Activated CD4-positive, alpha-beta T cell treated with anti-CD3 and anti-CD28 coated beads, Interleukin-2, amount 10 ng/mL, durations not matched to agents 7 days and 5 days (primary cell): ENCODE measurements at places on chromosomes 2 and 18. TPM values are rescaled to one million over a fixed set of nuclear protein-coding genes. Genes with fewer than 3 reads are reported as not detected.
A peak's percentile ranks its signal among the peaks of the same experiment; 100 is the strongest.

- H3K4me3 ChIP-seq = no peak overlapping the region
- H3K27me3 ChIP-seq = no peaks in the 10 kb centered on the region
- H3K27ac ChIP-seq = no peak overlapping the region
These were observed 188.4 kb upstream of the GYPC start for GRCh38 chr2:126467367-126468054.

DNA sequence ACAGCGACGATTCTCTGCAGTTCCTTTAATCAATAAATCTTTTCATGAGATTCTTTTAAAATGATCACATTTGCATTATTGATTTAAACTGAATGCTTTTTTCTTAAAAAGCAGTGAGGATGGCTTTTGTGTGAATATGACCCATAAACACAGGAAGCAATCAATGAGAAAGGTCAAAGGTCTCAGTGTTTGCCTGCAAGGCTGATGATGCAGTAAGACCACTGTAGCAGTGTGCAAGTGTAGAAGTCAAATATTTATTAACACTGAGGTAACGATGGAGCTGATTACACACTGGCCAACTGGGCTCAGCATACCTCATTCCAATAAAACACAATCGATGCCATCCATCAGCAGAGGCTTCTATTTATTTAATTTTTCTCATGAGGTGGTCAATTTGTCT, 633.5 kb downstream of the DCDC2C start:
- no peak overlapping the region for H3K27ac ChIP-seq
- no peak for DNase-seq
- H3K27me3 ChIP-seq = no peaks in the 10 kb centered on the region
- H3K4me3 ChIP-seq = no peak overlapping the region

DNA sequence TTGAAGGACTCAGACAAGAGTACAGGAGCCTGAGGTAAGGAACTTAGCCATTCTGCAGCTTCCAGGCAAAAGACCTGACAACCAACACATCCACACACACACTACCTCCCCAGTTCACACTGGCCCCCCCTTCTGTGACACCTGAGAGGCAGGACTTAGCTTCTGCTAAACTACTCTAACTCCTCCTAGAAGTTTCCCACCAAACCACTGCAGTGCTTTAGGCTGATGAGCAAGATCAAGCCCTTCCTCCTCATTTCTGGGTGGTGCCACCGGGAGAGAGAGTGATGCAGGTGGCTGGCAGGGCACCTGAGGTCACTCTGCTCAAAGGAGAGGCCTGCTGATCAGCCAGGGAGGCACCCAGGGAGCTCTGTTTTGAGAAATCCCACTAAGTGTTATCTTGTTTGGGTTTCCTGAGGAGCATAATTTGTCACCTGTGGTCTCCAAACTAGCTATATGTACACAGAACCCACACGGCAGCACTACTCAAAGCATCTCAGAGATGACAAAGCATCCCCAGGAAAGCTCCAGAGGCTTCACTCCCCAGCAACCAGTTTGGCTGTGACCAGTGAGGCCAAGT, 188.4 kb downstream of the MYO5B start:
- no peak overlapping the region for H3K27ac ChIP-seq
- DNase-seq = no peak
- no peak overlapping the region for H3K4me3 ChIP-seq
- peaks cover 12% of the 10 kb centered on the region for H3K27me3 ChIP-seq
- no peaks in the 10 kb centered on the region for H3K36me3 ChIP-seq

- H3K4me3 ChIP-seq = no peak overlapping the region
- H3K27me3 ChIP-seq = no peaks in the 10 kb centered on the region
- no peak overlapping the region for H3K27ac ChIP-seq
- no peaks in the 10 kb centered on the region for H3K36me3 ChIP-seq
- no peaks in the 10 kb centered on the region for H3K4me1 ChIP-seq
- DNase-seq = no peak
These were observed 12.7 kb upstream of the CABLES1 start for GRCh38 chr18:23122334-23123229.

DNA sequence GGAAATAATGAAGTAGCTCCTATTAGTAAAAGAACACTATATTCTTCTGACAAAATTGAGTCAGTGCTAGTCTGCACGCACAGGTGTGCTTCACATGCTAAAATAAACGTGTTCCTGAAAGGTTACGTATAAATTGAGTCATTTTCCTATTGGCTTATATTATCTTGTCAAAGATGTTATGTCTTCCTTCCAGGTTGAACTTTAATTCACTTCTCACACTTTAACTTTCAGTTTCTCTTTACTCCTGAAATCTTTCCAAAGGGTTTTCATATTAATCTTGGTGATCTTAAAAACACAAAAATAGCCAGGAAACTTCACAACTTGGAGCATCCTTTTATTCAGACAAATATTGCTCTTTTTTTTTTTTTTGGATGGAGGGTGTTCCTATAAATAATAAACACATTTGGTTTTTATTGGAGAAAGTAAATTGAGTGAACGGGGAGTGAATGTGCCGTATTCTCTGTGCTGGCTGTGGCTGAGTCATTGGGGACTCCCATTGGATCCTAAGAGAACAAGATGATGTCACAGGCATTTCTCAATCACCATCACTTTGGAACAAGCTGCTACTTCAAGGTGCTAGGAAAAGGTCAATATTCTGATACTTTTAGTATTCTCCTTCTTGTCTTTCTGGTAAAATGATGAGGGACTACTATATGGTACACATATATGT, 150.2 kb upstream of the SPATS2L start:
- peaks cover 3% of the 10 kb centered on the region for H3K4me1 ChIP-seq
- H3K4me3 ChIP-seq = no peak overlapping the region
- H3K27ac ChIP-seq = no peak overlapping the region
- no peaks in the 10 kb centered on the region for H3K36me3 ChIP-seq
- DNase-seq = no peak
- H3K27me3 ChIP-seq = no peaks in the 10 kb centered on the region

DNA sequence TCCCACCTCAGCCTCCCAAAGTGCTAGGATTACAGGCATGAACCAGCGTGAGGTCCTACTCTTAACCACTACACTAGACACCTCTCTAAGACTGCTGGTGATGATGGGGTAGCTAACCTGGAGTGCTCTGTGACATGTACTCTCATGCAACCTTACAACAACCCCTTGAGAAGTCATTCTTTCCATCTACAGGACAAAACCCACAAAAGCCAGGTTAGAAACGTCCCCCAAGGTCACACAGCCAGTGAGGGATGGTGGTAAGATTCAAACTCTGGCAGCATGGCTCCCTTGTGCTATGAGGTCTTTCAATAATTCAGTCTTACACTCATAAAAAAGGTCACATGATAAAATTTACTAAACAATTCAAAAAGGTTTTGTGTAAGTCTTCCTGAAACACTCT, 94.8 kb upstream of the SERTAD2 start:
- H3K27me3 ChIP-seq = no peaks in the 10 kb centered on the region
- peak overlapping the region; percentile 98 for H3K4me3 ChIP-seq
- no peaks in the 10 kb centered on the region for H3K36me3 ChIP-seq
- DNase-seq = no peak
- no peak overlapping the region for H3K27ac ChIP-seq
- H3K4me1 ChIP-seq = peaks cover 26% of the 10 kb centered on the region

GRCh38 chr2:241011296-241011600, 12.8 kb downstream of the SNED1 start:
- DNase-seq = peak; percentile 3
- no peak overlapping the region for H3K4me3 ChIP-seq
- no peaks in the 10 kb centered on the region for H3K36me3 ChIP-seq
- H3K27me3 ChIP-seq = peaks cover 4% of the 10 kb centered on the region
- peaks cover 22% of the 10 kb centered on the region for H3K4me1 ChIP-seq
- peak overlapping the region; percentile 13 for H3K27ac ChIP-seq

DNA sequence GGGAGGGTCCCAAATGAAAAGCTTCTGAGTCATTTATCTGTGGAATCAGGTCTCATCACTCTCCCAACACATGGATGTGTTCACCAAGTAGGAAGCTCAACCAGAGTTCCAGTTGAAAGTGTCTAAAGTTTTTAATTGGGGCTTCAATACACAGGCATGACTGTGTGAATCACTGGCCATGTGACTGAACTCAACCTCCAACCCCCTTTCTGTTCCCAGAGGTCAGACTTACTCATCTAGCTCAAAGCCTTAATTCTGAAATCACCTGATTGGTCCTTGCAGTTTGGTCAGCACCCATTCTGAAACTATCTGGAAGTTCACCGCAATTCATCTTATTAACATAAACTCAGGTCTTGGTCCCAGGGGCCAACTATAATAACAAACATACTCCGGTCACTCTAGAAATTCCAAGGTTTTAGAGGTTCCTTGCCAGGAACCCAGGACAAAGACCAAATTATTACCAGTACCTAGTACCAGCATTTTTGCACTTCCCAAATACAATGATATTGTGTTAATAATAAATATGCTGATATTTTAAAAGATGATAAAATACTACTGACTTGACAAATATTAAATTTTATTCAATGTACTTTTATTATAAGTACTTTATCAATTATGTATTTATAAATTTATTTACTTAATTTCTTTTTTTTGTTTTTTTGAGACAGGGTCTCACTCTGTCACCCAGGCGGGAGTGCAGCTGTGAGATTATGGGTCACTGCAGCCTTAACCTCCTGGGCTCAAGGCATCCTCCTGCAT, 10.7 kb upstream of the RBM45 start:
- H3K36me3 ChIP-seq = no peaks in the 10 kb centered on the region
- no peaks in the 10 kb centered on the region for H3K4me1 ChIP-seq
- DNase-seq = no peak
- H3K27me3 ChIP-seq = no peaks in the 10 kb centered on the region

DNA sequence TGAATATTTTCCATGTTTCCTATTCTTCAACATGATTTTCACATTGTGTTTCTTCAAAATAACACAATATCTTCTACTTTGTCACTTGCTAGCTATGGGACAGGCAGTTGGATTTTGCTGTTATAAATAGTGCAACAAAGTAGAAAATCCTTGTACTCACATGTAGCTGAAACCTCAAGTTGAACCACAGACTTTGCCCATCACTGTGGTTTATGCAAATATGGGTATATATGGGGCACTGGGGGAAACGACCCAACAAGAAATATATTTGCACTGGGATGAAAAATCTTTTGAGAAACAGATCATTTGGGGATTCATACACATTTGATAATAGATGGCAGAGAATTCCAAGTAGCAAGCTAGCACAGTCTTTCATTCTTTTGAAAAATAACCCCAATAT, 486.3 kb upstream of the MAP2 start:
- DNase-seq = no peak
- H3K36me3 ChIP-seq = no peaks in the 10 kb centered on the region

- H3K4me1 ChIP-seq = peaks cover 3% of the 10 kb centered on the region
- no peaks in the 10 kb centered on the region for H3K36me3 ChIP-seq
- H3K4me3 ChIP-seq = no peak overlapping the region
- H3K27ac ChIP-seq = no peak overlapping the region
- DNase-seq = no peak
- peaks cover 17% of the 10 kb centered on the region for H3K27me3 ChIP-seq
These were observed 115.0 kb downstream of the MREG start for GRCh38 chr2:215898363-215898762.

DNA sequence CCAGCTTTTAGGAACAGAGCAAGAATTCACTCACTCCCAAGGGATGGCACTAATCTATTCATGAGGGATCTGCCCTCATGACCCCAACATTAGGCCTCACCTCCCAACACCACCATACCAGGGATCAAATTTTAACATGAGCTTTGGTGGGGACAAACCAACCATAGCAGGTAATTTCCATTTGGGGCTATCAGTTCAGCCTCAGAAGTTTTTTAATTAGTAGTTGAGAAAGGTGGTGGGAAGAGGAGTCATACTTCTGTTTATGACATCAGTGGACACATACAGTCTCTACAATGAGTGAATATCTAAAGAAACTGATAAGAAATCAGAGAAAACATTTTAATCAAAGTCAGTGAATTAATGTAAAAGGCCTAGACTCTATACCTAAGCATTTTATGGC, 59.6 kb upstream of the EMILIN2 start:
- peak overlapping the region; percentile 5 for H3K27ac ChIP-seq
- H3K36me3 ChIP-seq = peaks cover 49% of the 10 kb centered on the region
- DNase-seq = no peak
- no peak overlapping the region for H3K4me3 ChIP-seq
- H3K27me3 ChIP-seq = no peaks in the 10 kb centered on the region

DNA sequence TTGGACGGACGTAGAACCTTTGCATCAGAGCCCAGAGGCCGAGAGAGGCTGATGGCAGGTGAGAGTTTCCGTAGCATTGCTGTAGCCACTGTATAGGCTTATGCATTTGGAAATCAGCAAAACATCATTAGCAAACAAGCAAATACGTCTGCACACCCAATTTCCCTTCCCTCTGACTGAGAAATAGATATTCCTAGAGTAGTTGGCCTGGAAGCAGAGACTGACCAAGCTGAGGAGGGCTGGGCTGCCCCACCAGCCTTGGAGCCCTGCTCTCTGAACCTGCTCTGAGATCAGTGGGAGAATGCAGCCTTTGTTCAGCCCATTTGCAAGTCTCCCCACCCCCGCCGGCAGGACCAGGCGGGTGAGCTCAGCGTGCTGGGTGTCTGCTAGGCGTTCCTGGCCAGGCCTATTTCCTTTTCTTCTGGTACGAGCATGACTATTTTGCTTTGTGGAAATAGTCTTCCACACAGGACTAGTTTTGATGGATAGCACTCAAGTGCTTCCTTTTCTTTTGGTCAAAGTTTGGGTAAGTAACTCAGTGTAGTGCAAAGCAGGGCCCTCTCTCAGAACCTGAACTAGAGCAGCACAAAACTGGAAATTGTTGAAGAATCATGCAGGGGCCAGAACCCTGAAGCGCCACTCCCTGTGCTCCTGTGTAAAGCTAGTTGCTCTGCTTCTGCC, 21.9 kb upstream of the RNF149 start:
- H3K4me1 ChIP-seq = peaks cover 22% of the 10 kb centered on the region
- no peaks in the 10 kb centered on the region for H3K27me3 ChIP-seq
- H3K4me3 ChIP-seq = no peak overlapping the region
- DNase-seq = peak; percentile 42
- H3K36me3 ChIP-seq = peaks cover 5% of the 10 kb centered on the region

GRCh38 chr2:72901426-72901825, 14.2 kb downstream of the SPR start:
- no peaks in the 10 kb centered on the region for H3K36me3 ChIP-seq
- no peaks in the 10 kb centered on the region for H3K4me1 ChIP-seq
- H3K27me3 ChIP-seq = peaks cover 67% of the 10 kb centered on the region
- no peak overlapping the region for H3K27ac ChIP-seq
- H3K4me3 ChIP-seq = no peak overlapping the region
- DNase-seq = no peak

The MC2R gene
- total RNA-seq = not detected

The OSR1 gene
- not detected for total RNA-seq

The ASTL gene
- total RNA-seq = 0.22 TPM

The LBX2 gene
- 0.25 TPM for total RNA-seq
